NCI-H1092 (cell line): ENCODE measurements at places on chromosomes 3 and 15.

DNA sequence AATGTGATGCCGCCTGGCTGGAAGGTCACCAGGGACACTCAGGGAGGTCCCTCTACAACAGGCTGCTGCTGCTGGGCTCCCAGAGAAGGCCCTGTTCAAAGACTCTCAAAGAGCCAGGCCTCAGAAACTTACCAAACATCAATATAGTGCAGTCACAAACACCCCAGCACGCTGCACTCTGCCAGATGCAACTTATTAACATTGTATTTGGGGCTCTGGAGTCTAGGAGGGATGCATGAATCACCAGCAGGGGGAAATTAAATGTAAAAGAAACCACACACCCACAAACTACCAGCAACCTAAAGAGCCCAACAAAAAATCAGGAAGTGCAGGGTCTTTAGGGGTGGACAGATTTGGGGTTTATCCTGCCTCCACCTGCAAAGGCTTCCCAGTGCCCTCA, 74.6 kb upstream of the SPATA12 start:
- no peak for DNase-seq

GRCh38 chr3:10382892-10383849, 62.3 kb upstream of the SEC13 start:
- DNase-seq = no peak

- no peak for DNase-seq
Observed at GRCh38 chr3:138197058-138197457, 10.0 kb downstream of the ARMC8 start.

DNA sequence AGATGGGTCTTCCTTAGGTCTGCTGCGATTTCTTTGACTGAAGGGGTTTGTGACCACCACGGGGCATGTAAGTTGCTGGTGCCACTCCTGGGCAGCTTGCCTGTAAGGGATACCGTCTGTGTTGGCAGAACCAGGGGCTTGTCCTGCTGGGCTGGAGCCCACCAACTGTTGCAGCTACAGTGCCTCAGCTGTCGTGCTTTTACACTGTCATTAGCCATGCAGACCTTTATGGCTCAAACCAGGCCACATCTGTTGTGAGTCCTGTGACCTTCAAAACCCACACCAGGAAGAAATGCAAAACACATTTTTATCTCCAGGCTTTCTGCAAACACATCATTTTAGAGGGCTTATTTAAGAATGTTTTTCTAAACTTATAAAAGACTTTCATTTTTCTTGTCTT, 168.7 kb downstream of the PTPRG start:
- DNase-seq = no peak

GRCh38 chr15:71338265-71338664, 223.0 kb downstream of the THSD4 start:
- DNase-seq = no peak

- no peak for DNase-seq
Observed at GRCh38 chr3:25396686-25397085, 31.4 kb upstream of the RARB start.

GRCh38 chr15:46039703-46040102, 404.9 kb downstream of the SQOR start:
- no peak for DNase-seq

DNA sequence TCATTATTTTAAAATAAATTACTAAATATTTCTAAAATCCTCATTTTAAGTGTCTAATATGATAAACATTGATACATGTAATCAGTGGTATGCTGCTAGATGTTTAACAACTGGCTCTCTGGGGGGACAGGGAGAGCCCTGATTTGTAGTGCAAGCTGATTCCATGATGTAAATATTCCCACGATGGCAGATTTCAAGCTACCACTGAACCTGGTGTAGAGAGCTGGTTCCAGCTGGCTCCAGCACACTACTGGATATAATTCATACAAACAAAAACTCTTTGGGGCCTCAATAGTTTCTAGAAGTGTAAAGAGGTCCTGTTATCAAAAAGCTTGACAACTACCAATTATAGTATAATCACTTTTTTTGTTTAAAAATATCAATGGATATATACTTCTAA, 316.2 kb downstream of the SLC9A9 start:
- DNase-seq = no peak

DNA sequence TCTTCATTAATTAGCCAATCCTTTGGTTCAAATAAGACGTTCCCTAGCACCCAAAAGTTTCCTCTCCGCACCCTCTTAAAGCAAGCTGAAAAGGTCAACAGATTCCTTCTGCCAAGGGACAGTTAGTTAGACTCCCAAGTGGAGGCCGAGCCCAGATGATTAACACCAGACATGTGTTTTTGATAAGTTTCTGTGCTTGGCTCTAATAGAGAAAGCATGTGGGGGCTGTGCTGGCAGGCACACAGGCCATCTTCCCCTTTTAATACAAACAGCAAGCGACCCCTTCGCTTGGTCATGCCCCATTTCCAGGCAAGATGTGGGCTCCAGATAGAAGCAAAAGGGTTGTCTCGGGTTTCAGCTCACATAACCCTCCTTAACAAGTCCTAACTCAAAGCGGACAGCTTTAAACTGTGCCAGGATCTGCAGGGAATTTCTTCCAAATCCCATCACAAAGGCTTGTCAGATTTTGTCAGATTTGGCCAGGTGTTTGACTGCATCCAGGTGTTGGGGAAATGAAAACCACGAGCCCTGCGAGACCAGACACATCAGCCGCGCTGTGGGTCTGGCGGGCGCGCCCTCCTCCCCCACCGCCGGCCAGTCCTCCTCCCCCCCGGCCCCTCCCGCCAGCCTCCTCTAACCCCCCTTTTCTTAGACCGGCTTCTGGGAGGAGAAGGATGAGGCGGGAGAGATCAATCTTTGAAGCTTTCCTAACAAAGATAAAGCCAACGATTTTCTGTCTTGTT, 3.3 kb downstream of the HES1 start:
- no peak for DNase-seq

GRCh38 chr3:126356373-126357264, 589 bp downstream of the KLF15 start:
- no peak for DNase-seq

- no peak for DNase-seq
Observed at GRCh38 chr15:77985031-77985930, 92.2 kb downstream of the TBC1D2B start.

GRCh38 chr3:27927882-27928281, 205.8 kb upstream of the EOMES start:
- DNase-seq = no peak

GRCh38 chr15:82944821-82945220, 7.7 kb downstream of the HOMER2 start:
- DNase-seq = no peak

DNA sequence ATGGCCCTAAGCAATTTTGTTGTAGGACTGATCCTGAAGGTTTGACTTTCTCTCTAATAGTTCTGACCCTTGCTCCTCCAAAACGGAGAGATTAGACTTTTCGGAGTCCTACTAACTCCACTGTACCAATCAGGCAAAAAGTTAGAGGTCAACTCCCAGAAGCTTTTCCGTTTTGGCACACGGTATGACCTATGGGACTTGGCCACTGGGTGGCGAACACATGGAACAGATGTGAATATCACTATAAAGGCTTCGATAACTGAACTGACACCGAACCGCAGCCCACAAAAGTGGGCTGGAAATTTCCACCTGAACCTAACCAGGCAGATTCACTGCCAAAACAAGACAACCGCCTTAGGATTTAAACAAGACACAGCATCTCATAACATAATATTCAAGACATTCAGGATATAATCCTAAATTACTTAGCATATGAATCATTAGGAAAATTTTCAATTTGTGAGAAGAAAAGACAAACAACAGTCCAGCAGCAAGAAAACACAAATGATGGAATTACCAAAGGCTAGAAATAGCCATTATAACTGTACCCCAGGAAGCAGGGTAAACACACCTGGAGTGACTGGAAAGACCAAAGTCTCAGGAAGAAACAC, 12.2 kb upstream of the TM2D3 start:
- no peak for DNase-seq

GRCh38 chr3:2771193-2771592, 339.0 kb downstream of the IL5RA start:
- no peak for DNase-seq

- no peak for DNase-seq
Observed at GRCh38 chr3:25604107-25604805, 60.5 kb downstream of the TOP2B start.

GRCh38 chr3:28286595-28286994, 45.2 kb downstream of the CMC1 start:
- DNase-seq = no peak

GRCh38 chr15:70023064-70023768, 74.5 kb downstream of the TLE3 start:
- no peak for DNase-seq

GRCh38 chr3:96266395-96267190, 547.8 kb upstream of the EPHA6 start:
- no peak for DNase-seq

- no peak for DNase-seq
Observed at GRCh38 chr3:121545049-121545573, 677 bp downstream of the POLQ start.

DNA sequence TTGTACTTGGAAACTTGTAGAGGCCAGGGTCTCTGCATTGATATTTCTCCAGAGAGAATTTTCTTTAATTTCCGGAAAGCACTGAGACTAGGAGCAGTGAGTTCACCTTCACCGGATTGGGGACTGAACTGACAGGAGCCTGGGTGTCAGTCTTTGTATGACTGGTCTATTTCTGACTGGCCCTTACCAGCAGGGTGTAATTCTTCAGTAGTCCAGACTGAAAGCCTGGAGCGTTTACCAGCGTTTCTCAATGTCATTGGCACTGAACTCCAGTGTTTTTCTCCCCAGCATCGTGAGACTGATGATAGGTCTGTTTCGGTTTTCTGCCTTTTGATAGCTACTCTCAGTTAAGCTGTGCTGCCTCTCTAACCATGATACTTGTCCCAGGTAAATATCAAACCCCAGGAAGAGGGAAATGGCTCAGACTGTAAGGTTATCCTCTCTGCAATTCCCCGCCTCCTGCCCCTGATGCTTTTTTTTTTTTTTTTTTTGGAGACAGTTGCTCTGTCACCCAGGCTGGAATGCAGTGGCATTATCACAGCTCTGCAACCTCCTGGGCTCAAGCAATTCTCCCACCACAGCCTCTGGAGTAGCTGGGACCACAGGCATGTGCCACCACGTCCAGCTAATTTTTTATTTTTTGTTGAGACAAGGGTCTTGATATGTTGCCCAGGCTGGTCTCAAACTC, 103.6 kb downstream of the CACNA2D3 start:
- no peak for DNase-seq

DNA sequence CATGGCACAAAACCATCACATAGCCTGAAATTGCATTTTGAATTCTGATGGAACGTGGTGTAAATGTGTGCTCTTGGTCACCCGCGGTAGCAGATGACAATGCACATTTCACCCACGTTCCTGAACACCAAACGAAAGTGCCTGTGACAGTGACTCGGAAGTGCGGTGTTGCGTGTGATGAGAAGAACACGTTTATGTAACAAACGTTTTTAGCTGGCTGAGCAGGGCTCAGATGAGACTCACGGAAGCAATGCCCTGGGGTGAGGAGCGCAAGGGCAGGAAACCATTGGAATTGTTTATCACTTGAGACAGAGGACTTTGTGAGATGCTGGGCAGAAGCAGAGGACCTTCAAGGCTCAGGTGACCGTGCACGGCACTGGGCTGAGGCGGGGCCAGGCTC, 449.2 kb upstream of the CFAP20DC start:
- DNase-seq = no peak

DNA sequence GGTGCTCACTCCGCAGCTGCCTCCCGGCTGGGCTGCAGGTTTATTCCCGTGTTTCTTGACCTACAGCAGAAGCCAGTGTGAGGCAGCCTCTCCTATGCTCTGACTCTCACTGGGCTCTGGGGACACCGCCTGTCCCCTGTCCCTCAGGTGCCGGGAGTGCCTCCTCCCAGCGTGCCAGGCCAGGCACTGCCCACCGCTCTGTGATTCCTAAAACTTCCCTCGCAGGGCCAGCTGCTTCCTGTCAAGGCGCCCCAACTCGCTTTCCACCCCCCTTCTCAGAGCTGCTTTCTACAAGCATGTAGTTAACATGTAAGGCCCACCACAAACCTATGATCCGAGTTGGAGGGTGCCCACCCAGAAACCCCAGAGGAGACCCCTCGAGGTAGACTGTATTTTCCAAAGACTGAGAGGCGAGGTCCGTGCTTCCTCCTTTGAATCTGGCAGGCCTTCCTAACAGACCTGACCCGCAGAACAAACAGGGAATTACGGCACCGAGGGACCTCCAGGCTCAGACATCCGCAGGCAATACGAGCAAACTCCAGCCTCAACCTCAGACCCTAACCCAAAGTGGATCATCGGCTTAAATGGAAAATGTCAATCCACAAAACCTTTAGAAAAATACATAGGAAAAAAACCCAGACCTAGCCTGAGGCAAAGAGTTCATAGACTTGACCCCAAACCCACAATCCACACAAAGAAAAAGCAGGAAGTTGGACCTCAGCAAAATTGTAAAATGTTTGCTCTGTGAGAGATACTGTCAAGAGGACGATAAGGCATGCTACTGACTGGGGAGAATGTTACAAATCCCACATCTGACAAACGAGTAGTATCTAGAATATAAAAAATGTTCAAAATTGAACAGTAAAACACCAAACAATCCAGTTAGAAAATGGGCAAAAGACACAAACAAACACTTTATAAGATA, 121.3 kb upstream of the IQSEC1 start:
- no peak for DNase-seq

GRCh38 chr3:18295171-18295920, 129.8 kb downstream of the SATB1 start:
- DNase-seq = no peak

GRCh38 chr15:74053941-74054529, 28.3 kb downstream of the GOLGA6A start:
- peak; percentile 55 for DNase-seq

DNA sequence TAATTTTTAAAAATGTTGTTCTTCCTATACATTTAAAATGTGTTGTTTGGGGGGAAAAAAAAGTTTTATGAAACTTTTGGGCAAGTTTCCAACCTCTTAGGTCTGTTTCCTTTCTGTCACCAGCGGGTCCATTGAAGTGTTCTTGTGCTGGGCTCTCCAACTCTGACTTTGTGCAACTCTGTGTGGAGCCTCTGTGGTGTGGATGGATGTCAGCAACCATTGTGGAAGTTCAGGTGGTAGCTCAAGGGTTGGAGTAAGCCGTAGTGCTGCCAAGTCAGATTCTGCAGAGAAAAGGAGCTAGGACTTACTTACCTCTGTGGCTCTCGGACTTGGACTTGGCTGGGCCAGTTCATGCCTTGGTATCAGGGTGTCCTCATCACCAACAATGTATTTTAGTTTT, 22.4 kb downstream of the ARID3B start:
- no peak for DNase-seq

GRCh38 chr3:30467596-30468238, 138.7 kb upstream of the TGFBR2 start:
- DNase-seq = no peak

DNA sequence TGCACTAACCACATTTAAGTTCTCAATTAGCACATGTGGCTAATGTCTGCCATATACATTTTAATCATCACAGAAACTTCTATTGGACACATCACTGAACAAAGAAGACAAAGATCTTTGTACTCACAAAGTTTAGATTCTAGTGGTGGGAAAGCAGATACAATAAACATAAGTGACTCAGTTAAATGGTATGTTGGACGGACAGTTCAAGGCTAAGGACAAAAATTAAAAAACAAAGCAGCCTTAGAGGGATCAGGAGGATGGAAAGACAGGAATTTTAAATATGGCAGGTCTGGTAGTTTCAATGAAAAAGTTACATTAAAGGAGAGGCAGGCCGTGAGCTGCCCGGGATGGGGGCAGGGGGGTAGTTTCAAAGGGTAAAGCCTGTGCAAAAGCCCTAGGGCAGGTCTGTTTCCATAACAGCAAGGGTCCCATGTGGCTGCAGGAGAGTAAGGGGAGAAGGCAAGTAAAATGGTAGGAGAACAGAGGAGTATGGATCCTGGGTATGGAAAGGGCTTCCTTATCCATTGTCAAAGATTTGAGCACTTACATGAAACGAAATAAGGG, 220.7 kb downstream of the FHIT start:
- no peak for DNase-seq

- DNase-seq = no peak
Observed at GRCh38 chr3:161042023-161042501, 63.1 kb downstream of the B3GALNT1 start.
